Right ventricle myocardium inferior (tissue), 1 donor: ENCODE measurements at places on chromosomes 3 and 15. TPM values are rescaled to one million over a fixed set of nuclear protein-coding genes. Genes with fewer than 3 reads are reported as not detected.

Gene FAM81A
- 11.0 TPM for total RNA-seq

- no peak for DNase-seq
Measured at GRCh38 chr3:13214847-13215472, 141.7 kb upstream of the IQSEC1 start.

GRCh38 chr15:67109141-67110034 lies 44.0 kb downstream of the SMAD3 start:
- peak; percentile 89 for DNase-seq

DNA sequence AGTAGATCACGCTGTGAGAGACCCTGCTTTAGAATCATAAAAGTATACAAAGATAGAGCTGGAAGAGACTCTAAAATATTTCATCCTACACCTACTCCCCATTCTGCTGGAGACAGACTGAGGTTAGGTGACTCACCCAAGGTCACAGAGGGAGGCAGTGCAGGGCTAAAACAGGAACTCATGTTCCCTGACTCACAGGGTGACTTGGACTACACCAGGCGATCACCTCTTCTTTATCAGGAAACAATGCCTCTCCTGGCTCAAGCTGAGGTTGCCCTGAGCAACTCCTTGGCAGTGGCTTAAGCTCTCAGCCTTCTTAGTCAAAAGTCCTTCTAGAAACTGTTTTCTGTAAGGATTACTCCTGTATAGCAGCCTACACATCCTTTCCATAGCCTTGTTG lies 26.4 kb upstream of the TNFAIP8L3 start:
- no peak for DNase-seq

DNA sequence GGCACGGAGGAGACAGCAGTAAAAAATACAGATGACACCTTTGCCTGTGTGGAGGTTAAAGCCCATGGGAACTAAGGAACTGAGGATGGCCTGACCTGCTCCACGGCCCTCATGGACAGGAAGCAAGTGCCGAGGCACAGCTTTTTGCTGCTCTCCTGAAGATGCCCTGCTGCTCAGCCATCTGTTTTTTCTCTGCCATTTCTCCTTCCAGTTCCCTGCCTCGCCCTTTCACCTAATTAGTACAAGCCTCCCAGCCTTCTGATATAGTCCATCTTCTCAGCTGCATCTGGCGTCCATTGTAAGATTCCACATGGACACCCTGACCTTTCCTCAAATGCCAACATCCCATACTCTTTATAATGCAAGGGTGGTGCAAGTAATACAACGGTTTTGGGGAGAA lies 11.8 kb upstream of the CXCR6 start:
- no peak for DNase-seq

DNA sequence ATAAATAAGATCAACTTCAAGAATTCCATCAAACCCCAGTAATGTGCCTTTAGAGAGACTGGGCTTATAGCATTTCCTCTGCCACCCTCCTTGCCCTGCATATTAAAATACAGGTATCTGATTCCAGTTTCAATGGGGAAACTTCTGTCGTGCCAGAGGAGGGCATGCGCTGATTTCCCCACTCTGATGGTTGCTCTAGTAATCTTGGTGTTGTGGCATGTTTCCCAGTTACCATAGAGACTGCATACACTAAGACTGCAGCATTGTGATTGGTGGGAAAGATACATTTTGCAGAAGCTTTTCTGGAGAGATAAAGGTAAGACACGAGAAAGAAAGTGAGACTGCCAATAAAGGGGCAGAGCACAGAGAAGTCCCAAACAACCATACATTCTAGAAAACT lies 225.6 kb downstream of the TIGIT start:
- no peak for DNase-seq

Gene CGNL1
- total RNA-seq = 10.0 TPM

DNA sequence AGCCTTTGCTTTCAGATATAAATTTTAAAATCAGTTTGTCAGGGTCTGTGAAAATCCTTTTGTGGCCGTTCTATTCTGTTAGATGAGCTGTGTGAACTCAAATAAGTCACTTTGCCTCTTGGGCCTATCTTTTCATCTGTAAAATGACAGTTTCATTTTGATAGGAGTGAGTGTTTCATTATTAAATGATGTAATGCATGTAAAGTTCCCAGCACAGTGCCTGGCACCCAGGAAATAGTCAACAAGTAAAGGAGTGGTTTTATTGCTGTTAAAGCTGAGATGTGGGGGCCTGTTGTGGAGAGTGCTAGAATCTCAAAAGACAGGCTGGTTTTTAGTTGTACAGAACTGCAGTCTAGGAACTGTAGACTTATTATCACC lies 394.5 kb upstream of the CFAP20DC start:
- no peak for DNase-seq

Gene BFSP2
- total RNA-seq = not detected

Gene SECISBP2L
- total RNA-seq = 34.2 TPM

Gene C3orf49
- total RNA-seq = not detected

Gene GADL1
- total RNA-seq = not detected

GRCh38 chr3:175526609-175527280 lies 667.6 kb downstream of the NAALADL2 start:
- no peak for DNase-seq

Gene TNFSF10
- total RNA-seq = 15.7 TPM

Gene CIDEC
- 6.7 TPM for total RNA-seq

Gene NANOGP8
- not detected for total RNA-seq

Gene OCA2
- not detected for total RNA-seq

DNA sequence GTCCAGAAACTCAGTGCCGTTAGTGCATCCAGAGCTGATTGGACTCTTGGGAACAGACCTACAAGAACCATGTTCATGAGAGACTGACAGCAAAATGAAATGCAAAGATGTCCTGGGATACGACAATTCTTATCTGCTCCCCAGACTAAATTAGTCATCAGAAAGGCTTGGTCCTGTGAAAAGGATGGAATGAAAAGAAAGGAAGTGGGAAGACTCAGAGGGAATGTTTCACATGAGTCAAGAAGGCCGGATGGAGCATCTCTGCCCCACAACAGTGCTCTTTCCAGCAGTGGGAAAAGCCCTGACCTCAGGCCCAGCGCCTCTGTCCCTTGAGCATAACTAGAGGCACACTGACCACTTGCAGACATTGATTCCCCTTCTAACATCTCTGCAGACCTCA lies 39.3 kb upstream of the UACA start:
- DNase-seq = peak; percentile 46

GRCh38 chr3:59285560-59285959 lies 235.7 kb upstream of the CFAP20DC start:
- DNase-seq = no peak

Gene ALDH1L1
- 23.1 TPM for total RNA-seq

DNA sequence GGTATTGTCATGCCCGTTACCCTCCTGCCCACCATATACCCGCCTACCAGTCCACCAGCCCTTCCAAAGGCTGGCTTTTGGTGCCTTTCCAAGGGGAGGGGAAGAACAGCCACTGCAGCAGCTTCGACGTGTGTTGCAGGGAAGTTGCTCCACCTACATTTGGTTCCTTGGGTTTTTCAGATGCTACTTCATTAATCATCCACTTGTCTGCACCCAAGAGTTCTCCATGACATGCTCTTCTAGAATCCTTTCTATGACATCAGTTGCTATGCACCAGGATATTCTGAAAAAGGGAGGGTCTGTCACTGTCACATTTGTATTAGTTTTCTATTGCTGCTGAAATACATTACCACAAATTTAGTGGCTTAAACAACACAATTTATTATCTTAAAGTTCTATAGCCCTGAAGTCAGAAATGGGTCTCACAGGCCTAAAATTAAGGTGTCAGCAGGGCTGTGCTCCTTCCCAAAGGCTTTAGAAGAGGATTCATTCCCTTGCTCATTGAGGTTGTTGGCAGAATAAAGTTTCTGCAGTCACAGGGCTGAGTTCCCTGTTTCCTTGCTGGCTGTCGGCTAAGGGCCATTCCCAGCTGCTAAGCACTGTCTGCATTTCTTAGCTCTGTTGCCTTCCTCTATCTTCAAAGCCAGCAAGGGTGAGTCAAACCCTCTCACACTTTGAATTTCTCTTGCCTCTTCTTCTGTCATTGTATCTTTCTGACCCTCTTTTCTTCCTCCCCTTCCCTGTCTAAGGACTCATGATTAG lies at the start of gene LYZL4:
TSS of gene LYZL4 (minus strand) at position 241 of the 762 bp plus-strand sequence. CDS start 3,359 bp downstream, outside the sequence.
- DNase-seq = no peak

Gene TRIM42
- total RNA-seq = not detected

DNA sequence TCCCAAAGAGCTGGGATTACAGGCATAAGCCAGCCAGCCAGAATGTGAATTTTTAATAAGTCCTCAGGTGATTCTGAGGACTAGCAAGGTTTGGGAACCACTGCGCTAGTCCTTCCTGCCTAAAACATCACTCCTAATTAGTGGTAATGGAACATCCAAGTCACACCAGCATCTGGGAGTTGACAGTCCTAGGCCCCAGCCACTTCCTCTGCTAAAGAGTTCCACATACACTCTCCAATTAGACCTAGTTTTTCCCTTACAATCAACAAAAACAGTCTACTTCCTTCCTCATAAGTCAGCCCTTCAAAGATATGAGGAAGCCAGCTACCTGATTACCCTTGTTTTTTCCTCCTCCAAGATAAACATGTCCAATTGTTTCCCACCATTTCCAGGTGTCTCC lies 78.1 kb downstream of the OXNAD1 start:
- DNase-seq = no peak

DNA sequence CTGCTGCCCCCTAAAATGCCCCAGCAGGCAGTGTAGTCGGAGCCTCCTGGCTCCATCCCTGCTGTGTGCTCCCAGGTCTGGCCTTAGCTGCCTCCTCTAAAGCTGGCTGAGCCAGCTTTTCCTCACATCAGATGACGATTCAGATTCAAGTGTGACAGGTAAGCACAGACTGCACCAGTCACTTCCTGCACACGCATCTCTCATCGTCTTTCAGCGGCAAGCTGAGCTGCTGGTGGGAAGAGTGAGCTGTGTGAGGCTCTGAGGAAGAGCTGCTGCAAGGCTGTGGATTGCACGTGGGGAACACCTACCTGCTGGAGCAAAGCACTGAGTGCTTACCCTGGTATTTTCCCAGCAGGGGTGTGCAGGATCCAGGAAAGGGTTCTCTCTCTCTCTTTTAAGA lies 88.4 kb upstream of the RPL32 start:
- DNase-seq = no peak

- no peak for DNase-seq
Measured at GRCh38 chr3:88101142-88101541, 42.1 kb downstream of the ZNF654 start.

DNA sequence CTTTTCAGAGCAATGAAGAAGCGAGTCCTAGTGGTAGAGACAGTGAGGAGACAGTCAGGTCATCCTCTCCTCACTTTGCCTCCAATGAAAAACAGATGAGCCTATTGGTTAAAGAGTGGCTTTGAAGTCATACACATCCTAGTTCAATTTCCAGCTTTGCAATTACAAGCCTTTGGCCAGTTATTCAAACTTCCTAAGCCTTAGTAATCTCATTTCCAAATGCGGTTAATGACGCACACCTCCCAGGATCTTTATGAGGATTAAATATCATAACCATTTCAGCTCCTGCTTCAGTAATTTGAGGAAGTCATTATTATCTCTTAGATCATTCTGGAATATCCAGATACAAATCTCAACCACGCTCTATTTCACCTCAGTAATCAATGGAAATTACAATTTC lies 10.0 kb upstream of the ST6GAL1 start:
- no peak for DNase-seq

DNA sequence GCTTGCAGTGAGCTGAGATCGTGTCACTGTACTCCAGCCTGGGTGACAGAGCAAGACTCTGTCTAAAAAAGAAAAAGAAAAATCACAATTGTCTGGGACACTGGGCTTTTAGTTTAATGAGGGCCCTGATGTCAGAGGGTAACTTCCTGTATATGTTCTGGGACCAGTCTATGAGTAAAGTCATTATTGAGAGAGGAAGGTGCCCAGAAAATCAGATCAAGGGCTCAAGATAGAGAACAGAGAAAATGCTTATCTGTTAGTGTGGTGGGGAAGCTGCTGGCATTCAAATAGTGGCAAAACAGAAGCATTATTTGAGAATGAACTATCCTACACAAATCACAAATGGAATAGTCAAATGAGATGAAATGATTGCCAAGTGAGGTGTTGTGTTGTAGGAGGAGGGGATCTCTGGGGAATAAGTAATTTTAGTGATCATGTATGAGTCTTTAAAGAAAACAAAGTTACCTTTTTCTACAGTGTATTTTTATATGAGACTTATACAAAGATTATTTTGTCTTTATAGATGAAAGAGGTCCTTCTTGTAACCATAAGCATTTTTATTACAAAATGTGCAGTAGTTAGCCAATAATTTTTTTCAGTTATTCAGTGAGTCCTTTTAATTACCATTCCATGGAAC lies 13.4 kb downstream of the ARIH2 start:
- DNase-seq = no peak

GRCh38 chr3:42855547-42856380 lies 19.9 kb downstream of the CYP8B1 start:
- DNase-seq = no peak

GRCh38 chr15:35271371-35272043 lies 186.4 kb upstream of the NANOGP8 start:
- no peak for DNase-seq

- no peak for DNase-seq
Measured at GRCh38 chr3:190017521-190018288, 103.0 kb downstream of the P3H2 start.

Gene ABHD17C
- 7.5 TPM for total RNA-seq

GRCh38 chr3:53158765-53159155 lies 2.2 kb upstream of the PRKCD start:
- no peak for DNase-seq

DNA sequence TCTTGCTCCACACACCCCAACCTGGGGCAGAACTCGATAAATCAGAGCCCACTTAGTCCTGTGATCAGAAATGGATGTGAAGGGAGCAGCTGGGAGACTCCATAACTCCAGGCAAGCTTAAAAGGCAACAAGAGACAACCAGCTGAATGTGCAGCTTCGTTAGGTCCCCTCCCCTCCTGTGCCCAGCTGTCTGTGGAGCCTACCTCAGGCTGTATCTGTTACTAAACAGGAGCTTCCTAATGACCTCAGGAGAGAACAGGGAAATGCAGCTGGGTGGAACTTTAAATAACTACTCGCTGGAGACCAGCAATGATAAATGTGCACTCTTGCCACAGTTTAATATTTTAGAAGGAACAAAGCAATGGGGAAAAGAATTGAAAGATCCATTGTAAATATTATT lies 25.9 kb downstream of the SLC9A9 start:
- no peak for DNase-seq

- DNase-seq = no peak
Measured at GRCh38 chr3:51934139-51934850, 7.4 kb downstream of the RRP9 start.

- DNase-seq = no peak
Measured at GRCh38 chr3:29310865-29311264, 30.0 kb downstream of the RBMS3 start.
